ENCODE measurements at places on chromosomes 1 and 21. TPM values are rescaled to one million over a fixed set of nuclear protein-coding genes. Genes with fewer than 3 reads are reported as not detected.

RBM11 gene
- 1.4 TPM for total RNA-seq

MIS18A gene
- 7.6 TPM for total RNA-seq

LAMC2 gene
- 73.5 TPM for total RNA-seq

BARHL2 gene
- not detected for total RNA-seq

GJA4 gene
- total RNA-seq: 3.8 TPM

All from hepatocyte (in vitro differentiated cells).